ENCODE measurements at places on chromosomes 7 and 10.
A peak's percentile ranks its signal among the peaks of the same experiment; 100 is the strongest.

- no peak for DNase-seq
Observed at GRCh38 chr7:47290466-47290865, 291.4 kb downstream of the TNS3 start.

- no peak for DNase-seq
Observed at GRCh38 chr7:111232249-111233084, 141.5 kb downstream of the LRRN3 start.

DNA sequence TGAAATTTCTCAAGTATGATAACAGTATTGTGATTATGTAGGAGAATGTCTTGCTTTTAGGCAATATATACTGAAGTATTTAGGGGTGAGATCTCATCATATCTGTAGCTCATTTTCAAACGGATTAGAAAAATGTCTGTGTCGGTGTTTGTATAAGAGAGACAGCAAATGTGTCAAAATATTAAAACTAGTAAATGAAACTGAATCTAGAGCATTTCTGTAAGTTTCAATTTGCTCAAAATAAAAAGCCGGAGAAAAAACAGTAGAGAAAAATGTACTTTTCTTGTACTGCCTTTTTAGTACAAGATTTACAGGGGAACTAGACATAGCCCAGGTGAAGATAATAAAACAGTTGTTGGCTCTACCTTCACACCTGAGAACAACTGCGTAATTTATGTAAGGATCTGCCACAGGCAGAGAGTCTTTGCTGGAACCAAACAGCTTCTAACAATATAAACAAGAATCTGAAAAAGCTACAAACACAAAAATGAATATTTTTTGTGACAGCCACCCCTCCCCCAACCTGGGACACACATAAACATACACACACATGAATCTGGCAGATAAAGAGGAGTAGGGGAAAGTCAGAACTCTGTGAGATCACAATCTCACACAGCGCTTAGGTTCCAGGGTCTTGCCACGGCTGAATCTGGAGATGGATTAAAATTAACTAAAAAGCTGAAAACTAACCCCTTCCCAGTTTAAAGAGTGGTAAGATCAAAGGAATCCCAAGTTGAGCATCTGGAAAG is 153.3 kb downstream of the AVL9 start:
- DNase-seq = no peak

DNA sequence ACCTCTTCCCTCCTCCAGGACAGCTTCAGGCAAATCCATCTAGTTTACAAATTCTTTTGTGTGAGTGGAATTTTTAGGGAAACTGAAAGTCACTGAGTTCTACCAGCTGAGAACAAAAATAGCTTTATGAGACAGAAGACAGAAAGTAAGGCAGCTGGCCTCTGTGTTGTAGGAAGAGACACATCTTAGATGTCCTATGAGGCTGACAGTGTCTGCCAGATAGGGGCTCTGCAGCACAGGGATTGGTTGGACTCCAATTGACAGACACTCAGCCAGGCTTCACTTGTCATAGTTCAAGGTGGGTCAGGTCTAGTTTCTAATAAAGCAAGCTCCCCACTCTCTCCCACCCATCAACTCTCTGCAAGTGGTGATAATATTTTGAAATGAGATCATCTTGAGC is 574.9 kb downstream of the CCSER2 start:
- DNase-seq = no peak

DNA sequence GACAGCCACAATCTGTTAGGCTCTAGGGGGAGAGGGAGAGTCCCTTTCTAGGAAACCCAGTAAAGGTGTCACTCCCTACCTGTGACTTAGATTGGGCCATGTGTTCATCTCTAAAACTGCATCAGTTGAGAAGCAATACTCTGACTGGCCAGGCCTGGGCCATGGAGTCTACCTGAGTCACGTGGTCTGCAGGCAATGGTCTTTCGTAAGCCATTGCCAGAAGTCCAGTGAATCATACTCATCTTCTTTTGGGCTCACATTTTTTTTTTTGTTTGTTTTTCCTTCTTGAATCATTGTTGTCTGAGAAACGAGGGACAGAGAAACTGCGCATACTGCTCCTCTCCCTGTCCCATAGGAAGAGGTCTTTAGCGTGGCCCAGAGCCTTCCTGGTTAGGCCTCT is 215.6 kb downstream of the CCSER2 start:
- no peak for DNase-seq

GRCh38 chr7:132049462-132050304 is 493.3 kb upstream of the PODXL start:
- no peak for DNase-seq

DNA sequence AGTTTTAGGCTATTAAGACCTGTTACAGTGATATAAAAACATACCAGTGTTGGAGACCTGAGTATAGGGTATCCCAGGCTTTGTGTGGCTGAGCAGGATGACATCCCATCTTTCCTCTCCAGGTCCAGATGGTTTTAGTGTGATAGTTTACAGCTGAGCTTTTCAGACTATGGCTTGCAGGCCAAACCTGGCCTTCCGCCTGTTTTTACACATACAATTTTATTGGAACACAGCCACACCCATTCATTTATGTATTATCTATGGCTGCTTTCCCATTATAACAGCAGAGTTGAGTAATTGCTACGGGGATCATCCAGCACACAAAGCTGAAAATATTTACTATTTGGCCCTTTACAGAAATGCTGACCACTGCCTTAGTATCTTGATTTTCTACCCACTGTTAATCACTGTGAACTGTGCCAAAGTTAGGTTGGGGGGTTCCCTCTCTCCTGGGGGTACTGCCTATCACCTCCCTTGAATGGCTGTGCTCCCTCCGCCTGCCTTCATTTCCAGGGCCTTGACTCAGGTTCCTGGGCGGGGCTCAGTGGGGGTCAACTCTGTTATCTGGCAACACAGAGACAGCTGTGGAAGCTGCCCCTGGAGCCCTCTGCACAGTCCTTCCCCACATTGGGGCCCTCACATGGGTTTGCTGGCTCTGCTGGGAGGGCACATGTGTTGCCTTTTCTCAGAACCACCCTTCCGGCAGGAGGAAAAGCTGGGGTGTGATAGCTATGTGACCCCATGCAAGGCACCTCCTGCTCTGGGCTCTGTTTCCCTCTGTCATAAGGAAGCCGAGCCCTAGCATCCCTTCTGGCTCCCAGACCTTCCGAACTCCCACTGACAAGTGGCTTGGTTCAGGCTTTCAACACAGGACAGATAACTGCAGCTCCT is 40.3 kb upstream of the SH2D4B start:
- DNase-seq = peak; percentile 84

DNA sequence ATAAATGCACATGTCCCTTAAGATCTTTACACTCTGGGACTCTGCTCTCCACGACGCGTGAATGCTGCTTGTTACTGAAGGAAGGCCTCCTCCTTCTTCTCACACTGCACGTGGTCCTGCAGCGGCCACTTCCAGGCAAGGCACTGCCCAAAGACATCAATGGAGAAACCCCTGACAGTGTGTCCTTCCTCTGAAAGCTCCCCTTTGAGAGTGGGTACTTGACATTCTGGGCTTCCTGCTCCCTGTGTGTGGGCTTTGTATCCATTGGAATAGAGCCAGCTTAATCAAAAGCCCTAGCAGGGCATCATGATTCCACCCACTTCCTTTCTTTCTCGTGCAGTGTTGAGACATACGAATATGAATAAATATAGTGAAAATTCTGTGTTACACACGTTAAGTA is 69.7 kb upstream of the STK17A start:
- no peak for DNase-seq

DNA sequence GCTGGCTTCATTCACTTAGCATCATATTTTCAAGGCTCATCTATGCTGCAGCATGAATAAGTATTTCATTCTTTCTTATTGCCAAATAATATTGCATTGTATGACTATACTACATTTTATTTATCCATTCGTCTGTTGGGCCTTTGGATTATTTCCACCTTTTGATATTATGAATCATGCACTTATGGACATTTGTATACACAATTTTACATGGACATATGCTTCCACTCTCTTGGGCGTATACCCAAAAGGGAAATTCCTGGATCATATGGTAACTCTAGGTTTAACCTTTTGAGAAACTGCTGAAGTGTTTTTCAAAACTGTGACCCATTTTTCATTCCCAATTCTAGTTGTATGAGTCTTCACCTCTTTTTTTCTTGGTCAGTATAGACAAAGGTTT is 80.3 kb upstream of the GNAI1 start:
- DNase-seq = no peak

DNA sequence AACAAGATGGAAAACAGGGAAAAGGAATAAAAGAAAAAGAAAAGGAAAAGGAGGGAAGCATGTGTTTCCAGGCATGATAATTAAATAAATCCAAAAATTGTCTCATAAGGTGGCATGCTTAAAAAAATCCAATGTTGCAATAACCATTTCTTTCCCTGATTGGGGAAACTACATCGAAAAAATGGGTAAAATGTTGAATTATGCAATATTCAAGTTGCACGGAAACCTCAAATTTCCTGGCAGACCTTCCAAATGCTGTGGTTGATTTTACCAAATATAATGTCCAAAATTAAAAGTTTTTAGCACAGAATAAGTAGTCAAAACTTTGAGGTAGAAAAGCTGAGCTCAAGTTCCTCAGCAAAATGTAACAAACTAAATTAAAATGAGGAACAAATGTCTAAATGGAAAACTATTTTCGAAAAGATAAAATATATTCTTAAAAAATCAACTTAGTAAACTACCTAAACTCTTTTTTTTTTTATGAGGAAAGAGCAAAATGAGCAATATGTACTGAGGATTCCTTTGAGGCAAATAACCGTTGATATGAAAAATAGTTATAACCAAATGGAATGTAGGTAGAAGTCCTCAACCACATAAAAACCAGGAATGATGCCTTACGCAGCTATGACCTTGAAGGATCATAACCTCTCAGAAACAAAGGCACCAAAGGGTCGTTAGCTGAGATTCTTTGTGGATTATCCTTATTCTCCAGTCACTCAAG is 52.6 kb downstream of the MACC1 start:
- DNase-seq = no peak

DNA sequence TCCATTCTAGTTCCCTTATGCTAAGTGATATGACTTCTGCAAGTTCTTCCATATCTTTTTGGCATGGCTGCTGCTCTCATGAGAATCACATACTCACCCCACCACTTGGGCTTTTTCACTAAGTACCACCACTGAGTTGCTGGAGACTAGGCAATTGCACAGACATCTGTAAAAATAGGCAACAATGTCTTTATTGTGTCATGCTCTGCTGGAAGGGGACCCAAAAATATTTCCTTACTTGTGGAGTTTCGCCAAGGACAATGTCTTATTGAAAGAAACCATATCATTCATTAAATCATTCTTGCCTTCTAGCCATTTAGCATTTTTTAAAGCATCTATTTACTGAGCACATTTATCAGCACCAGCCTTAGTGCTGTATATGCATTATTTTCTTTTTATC is 17.4 kb upstream of the ASZ1 start:
- no peak for DNase-seq

DNA sequence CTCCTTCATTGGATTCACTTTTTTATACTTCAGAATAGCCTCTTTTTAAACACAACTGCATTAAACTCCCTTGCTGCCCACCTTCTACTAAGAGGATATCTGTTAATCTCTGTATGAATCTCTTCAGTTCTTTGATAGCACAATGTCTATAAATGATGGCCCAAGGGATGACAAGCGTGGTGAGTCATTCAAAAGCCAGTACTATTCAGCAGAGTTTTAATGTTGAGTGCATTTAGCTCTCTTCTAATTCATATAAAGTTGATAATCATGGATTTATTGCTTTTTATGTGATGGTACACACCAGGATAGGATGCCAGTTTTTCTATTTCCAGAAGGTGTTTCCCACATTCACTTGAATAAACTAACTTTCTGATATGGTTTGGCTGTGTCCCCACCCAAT is 57.4 kb upstream of the HECTD2 start:
- DNase-seq = no peak

GRCh38 chr7:128954830-128955802 is 17.4 kb downstream of the IRF5 start:
- no peak for DNase-seq

- DNase-seq = no peak
Observed at GRCh38 chr7:77252506-77252905, 52.9 kb upstream of the FGL2 start.

GRCh38 chr7:92149736-92150239 is 15.5 kb upstream of the CYP51A1 start:
- DNase-seq = no peak

- DNase-seq = no peak
Observed at GRCh38 chr7:96414931-96415292, 93.0 kb upstream of the SLC25A13 start.

GRCh38 chr10:31034098-31034909 is 2.6 kb upstream of the ZNF438 start:
- no peak for DNase-seq

- DNase-seq = no peak
Observed at GRCh38 chr10:44786286-44786850, 124.8 kb upstream of the TMEM72 start.

- DNase-seq = peak; percentile 70
Observed at GRCh38 chr10:101354328-101355071, 535 bp downstream of the BTRC start.

DNA sequence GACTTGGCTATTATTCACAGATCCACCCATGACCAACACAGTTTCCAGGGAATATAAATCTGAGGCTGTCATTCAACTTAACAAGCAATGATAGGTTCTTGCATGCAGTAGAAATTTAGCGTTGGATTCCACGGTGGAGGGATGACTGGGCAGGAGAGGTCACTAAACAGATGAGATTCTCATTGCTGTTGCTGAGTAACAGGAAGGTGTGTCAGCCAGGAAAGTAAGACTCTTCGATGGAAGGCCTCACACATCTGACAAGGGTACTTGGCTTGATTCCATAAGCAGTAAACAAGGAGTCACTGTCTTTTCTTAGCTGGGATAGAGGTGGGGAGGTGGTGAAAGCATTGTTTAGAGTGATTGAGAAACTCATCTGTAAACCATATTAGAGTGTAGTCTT is 1152.0 kb downstream of the SORCS3 start:
- no peak for DNase-seq

DNA sequence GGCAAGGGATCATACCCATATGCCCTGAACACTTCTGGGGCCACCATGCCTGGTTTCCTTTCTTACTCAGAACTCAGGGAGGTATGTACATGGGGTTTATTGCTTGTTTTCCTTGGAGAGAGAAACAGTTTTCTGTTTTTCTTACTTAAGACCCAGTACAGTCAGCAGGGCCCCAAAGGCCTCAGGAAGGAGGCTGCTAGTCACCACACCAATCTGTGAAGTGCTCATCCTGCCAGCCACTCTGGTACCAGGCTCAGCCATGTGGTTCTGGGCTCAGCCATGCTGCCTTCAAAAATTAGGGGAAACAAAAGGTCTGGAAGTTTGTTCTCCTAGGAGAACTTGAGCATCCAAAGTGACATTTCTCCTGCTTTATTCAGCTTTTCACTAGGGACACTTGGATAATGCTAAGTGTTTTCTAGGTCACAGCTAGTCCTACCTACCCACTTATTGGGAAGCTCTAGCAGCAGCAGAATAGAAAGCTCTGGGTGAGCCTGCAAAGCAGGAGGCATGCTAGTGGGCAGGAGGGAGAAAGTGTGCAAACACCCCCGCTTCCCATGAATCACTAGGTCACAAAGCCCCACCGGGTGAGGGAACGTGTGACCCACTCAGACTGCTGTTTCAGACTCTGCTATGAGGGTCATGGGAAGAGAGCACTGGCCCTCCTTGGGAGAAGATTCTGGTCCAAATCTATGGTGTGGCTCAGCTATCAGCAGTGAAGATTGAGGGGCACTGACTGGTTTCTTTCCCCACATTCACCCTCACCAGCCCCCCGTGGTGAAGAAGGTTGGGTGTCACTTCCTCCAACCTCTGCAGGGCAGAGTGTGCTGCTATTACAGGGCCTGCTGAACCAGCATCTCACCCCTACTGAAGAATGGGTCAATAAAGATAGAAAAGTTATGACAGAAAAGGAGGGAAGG is 23.9 kb downstream of the NUDCD3 start:
- DNase-seq = no peak

- DNase-seq = no peak
Observed at GRCh38 chr7:17832820-17833355, 107.4 kb downstream of the SNX13 start.

GRCh38 chr10:11824825-11825224 is 1.7 kb downstream of the PROSER2 start:
- no peak for DNase-seq

Measured in Right ventricle myocardium superior (tissue), 1 donor.